ENCODE measurements at places on chromosomes 2 and 18. TPM values are rescaled to one million over a fixed set of nuclear protein-coding genes. Genes with fewer than 3 reads are reported as not detected.

GRCh38 chr2:29878898-29879297 is 42.5 kb downstream of the ALK start:
- peak; percentile 18 for DNase-seq

GRCh38 chr2:29920631-29921559 is 491 bp downstream of the ALK start:
- peak; percentile 72 for DNase-seq

DNA sequence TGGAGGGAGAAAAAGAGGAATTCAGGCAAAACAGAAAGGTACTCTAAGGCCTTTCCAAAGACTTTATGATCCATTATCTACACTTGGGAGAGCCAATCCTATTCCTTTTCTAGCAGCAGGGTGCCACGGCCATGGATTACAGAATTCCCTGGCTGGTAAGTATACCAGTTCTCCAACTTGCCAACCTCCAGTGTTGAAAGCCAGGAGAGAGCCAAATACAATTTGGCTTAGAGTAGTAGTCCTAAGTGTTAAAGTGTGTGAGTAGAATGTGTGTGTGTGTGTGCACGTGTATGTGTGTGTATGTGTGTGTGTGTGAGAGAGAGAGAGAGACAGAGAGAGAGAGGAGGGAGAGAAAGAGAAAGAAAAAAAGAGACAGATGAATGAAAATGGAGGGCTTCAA is 43.3 kb downstream of the WDPCP start:
- no peak for DNase-seq

Gene OBSL1
- 89.5 TPM for polyA plus RNA-seq

DNA sequence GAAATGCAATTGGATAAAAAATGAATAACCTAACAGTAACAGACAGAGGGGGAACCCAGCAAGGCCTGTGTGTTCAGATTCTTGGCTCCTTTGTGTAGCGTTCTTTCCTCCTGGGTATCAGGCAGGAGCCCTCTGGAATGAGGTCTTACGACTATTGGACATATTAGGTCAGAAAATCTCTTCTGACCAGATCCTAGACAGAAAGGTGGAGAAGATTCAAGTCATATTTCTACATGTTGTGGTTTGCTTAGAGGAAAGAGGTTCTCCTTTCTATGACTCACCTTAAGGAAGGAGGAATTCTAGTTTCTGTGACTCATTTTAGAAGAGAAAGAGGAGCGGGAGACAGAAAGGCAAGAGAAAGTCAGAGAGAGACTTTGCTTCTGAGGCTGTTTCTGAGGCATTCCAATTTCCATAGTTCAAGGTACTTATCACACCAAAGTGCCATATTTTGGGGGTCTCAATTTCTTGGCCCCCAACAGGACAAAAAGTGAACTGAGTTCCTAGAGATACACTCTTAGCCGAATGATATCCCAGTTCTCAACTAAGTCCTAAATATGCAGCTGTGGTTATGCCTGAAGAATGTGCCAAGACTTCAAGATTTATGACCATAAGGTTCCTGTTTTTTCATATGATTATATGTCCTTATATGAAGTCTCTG is 618.6 kb downstream of the ZEB2 start:
- DNase-seq: no peak

Gene CYP1B1
- polyA plus RNA-seq: 7.7 TPM

Gene CGREF1
- 3.8 TPM for polyA plus RNA-seq

DNA sequence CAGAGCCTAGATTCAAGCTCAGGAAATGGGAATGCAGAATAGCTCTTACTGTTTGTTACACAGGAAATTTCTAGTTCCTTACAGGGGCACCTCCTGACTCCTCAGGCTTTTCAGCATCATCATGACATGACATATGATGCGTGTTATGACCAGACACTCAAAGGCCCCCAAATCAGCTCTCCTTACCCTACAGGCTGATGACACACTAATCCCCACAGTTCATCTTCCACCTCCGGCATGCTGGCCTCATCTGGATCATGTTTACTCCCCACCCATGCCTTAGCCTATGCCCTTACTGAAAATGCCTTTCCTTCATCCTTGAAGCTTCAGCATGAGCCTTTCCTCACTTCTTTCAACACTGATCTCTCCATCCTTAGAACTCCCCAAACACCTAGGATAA is 356.9 kb downstream of the SETBP1 start:
- no peak for DNase-seq

Gene DSG4
- not detected for polyA plus RNA-seq

Gene PRR30
- polyA plus RNA-seq: not detected

- no peak for DNase-seq
Measured at GRCh38 chr2:206890926-206891325, 48.4 kb upstream of the CPO start.

All from kidney (tissue), 22 donors.